Stimulated activated CD8-positive, alpha-beta memory T cell treated with anti-CD3 and anti-CD28 coated beads, Interleukin-7, amount 100 ng/mL, for 4 hours (primary cell): ENCODE measurements at places on chromosomes 7 and 10.
A peak's percentile ranks its signal among the peaks of the same experiment; 100 is the strongest.

- no peak for DNase-seq
Observed at GRCh38 chr7:51230723-51231122, 85.9 kb downstream of the COBL start.

DNA sequence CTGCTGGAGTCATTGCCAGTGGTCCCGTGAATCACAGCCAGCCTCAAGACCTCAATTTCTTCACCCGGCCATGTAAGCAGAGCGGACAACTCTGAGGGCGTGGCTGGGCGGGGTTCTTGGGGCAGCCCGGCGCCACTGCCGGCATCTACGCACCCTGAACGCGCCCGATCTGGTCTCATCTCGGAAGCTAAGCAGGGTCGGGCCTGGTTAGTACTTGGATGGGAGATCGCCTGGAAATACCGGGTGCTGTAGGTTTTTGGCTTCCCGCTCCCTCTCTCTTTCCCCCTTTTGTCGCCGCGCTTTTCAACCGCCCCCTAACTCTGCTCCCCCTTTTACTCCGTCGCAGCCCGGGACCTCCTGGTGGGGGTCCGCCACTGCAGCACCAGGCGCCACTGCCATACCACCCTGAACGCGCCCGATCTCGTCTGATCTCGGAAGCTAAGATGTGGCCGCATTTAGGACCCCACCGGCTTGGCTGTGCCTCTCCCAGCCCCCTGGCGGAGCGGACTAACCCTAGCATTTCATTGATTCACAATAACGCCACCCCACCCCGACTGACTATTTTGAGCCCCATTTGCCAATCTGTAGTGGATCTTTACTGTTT is 25.3 kb downstream of the GARIN1A start:
- peak; percentile 3 for DNase-seq

- DNase-seq, result no peak
Observed at GRCh38 chr10:11677480-11677879, 64.7 kb upstream of the ECHDC3 start.

GRCh38 chr7:124914298-124914697 is 15.3 kb downstream of the POT1 start:
- DNase-seq, result no peak

GRCh38 chr10:71127104-71127503 is 85.3 kb upstream of the UNC5B start:
- DNase-seq, result no peak

GRCh38 chr10:5481121-5481520 is 18.2 kb downstream of the CALML5 start:
- no peak for DNase-seq

- no peak for DNase-seq
Observed at GRCh38 chr7:55427342-55427741, 62.2 kb downstream of the LANCL2 start.

GRCh38 chr7:135620980-135621850 is 41.1 kb upstream of the STMP1 start:
- no peak for DNase-seq

DNA sequence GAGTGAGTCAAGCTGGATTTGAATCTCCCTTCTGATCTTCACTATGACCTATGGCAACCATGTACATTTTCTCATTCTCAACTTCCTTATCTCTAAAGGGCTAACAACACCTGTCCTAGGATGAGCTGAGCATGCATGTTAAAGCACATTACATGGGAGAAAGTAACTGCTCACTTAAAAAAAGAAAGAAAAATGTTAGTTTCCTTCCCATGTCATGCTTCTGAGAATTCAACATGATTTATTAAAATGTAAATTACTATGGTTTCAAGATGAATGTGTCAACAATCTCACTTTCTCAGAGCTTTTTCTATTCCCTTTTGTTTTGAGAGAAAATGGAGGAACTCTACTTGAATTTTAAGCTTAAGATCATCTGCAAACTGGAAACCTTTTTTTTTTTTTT is 295.3 kb downstream of the SKIDA1 start:
- no peak for DNase-seq

- DNase-seq, result no peak
Observed at GRCh38 chr7:30652698-30653641, 29.3 kb downstream of the CRHR2 start.

GRCh38 chr10:100670828-100671479 is 74.4 kb upstream of the PAX2 start:
- peak; percentile 15 for DNase-seq

DNA sequence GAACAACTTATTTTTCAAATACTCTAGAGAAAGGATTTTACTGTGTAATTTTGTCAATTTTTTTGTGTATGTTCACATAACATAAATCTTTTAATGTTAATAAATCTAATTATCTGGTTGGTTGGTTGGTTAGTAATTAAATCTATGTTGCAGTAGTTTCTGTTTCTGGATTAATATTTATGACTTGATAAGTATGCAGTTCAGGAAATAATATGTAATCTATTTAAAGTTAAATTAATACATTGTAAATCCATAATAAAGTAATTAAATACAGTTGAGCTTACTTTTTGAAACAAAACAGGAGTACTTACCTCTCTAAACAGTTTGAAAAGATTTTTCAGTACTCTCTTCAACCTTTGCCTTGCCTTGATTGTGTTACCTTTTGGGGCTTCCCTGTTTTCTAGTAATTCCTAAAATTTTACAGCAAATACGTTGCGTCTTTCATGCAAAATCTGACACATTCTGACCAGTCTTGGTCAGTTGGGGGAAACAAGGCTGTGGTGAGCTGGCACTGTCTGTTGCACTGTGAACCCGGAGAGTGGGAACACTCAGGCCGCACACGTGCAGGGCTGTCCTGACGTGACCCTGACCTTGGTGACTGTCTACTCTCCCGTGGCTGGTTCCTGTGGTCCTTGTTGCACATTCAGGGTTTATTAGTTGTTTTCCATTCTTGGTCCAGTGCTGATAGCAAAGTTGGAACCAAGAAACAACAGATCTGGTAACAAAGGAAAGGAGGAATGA is 45.6 kb upstream of the FGL2 start:
- no peak for DNase-seq

DNA sequence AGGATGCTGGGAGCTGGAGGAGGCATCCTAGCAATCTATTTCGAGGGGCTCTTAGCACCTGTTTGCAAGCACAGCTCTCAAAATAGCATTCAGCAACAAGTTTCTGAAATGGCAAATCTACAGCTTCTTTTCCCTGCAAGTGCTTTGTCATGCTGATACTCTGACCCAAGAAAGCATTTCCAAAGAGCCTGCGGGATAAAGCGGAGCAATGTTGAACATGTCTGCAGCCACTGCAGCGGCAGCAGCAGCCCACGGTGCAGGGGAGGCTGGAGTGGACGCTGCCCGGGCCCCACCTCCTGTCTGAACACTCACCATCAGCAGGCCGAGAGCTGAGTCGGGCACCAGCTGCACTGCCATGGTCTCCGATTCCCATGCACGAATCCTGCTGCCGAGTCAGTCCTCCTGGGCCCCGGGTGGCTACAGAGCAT is 964 bp downstream of the FRMD4A start:
- no peak for DNase-seq

GRCh38 chr10:69439813-69440506 is 11.3 kb upstream of the TSPAN15 start:
- DNase-seq, result no peak

DNA sequence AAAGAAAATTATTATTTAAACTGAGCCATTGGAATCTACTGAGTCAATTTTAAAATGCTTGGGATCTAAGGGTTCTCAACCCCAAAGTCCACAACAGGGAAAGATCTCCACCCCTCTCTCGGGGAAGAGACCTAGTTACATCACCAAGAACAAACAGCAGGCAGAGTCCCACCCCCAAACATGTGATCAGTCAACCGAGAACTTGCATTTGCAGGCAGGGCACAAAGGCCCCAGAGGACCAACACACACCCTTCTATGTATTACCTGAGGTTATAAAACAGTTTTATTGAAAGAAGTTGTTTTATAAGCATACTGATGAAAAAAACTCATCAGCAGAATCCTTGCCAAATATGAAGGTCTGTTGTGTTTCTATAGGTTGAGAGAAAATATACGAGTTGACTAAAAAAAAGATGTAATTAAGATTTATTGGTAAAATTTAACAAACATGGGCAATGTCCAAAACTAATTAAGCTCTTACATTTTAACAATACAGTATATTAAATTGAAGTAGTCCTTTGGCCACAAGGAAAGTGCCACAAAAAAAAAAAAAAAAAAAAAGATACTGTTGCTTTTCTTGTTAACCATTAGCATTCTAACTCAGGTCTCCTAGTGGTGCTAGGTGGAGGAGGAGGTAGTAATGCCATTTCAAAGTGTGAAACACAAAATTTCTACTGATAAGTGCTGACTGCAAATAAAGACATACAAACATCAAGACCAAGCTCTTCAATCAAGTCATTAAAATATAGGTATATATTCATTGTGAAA is 975 bp upstream of the USP54 start:
- DNase-seq, result no peak

DNA sequence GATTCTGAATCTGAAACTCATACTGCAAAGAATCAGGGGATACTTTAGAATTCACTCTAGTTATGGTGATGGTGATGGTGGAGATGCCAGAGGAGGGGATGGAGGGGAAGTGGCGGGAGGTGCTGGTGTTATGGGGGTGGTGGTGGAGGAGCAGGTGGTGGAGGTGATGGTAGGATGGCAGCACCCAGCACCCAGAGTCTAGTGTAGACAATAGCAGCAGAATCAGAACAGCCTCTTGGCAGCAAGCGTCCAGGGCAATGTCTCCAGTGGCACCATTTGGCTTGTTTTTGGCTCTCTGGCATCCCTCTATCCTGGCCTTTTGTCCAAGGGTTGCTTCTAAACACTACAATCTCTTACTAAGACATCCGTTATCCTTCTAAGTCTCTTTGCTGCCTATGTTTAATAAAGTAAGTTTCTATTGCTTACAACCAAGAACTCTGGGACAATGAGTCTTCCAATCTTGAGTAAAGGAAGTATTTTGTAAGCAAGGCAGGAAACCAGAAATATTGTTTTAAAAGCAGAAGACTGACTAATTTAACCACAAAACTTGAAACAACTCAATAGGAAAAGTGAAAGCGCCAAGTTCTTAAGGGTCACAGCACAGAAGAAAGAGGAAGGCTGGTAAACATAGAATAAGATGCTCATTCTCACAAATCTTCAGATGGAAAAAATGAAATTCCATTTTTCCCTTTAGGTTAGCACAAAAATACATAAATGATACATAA is 42.4 kb upstream of the GDF10 start:
- DNase-seq, result no peak

GRCh38 chr10:123706236-123706635 is 40.1 kb downstream of the GPR26 start:
- no peak for DNase-seq

DNA sequence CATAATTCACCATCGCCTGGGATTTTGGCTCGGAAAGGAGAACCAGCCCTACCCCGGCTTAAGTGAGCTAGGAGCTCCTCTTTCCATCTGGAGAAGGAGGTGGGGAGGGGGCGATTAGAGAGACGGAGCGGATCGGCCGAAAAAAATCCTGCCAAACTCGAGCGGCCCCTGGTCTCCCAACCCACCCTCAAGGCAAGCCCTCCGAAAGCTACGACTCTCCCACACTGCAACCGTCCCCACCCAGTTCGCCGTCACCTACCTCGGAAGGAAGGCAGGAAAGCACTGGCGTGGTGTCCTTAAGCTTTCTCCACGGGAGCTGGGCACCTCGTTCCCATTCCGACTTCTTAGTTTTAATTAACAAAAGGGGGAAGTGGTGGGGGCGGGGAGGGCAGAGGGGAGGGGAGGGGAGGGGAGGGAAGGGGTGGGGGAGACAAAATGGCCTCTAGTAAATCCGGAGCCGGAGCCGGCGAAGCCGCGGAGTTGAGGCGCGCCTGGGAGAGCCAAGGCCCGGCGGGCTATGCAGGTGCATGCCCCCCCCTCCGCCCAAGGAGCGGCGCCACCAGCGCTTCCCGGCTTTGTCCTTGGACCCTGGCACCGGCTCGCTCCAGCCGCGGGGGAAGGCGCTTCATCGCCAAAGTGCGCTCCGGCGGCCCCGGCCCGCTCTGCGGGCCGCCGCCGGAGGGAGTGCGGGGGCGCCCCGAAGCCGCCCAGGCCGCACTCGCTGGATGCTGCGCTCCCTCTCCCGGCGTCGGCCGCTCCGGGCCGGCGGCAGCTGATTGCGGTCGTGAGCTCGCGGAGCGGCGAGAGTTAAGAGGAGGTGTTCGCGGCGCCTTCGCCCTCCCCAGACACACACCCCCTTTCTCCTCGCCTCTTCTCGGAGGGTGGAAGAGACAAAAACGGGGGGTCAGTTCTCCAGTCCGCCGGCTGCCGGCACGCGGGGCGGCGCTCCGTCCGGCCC is at the start of gene LRRC4:
LRRC4 (minus strand) TSS at position 784 of the 958 bp plus-strand sequence. CDS start 797 bp downstream, outside the sequence.
- no peak for DNase-seq

DNA sequence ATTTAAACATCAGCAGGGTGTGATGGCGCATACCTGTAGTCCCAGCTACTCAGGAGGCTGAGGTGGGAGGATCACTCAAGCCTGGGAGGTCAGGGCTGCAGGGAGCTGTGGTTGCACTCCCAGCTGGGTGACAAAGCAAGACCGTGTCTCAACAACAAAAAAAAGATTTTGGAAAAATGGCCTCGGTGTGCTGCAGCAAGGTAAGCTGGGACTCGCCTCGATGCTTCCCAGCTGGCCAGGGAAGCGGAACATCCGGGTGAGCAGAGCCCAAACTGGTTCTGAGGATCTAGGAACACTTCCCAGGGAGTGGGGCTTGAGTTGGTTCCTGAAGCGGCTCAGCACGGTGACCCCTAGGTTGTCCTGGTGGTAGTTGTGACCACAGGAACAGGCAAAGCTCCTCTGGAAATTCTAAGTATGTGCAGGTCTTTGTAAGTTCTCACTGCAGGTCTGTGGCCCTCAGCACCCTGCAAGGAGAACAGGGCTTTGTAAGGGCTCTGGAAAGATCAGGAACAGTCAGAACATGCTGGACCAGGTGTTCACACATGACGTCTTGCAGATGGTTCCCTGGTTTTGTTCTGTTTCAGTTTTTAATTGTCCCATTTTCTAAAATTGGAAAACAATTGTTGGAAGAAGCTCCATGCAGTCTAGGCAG is 38.6 kb upstream of the ZMIZ2 start:
- no peak for DNase-seq

DNA sequence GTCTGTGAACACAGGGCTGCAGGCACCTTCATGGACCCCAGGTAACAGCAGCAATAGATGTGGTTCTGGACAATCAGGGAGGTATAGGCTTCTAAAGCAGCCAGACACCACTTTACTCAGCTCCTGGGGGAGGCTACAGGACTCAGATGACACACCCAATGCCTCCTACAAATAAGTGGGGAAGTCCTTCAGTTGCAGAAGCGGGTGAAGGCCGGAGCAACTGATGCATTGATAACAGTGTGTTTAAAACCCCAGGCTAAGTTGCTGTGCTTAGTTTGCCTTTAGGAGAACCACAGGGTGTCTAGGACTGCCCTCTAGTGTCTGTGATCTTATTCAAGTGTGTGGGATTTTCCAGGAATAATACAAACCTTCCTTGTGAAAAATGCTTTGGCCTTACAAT is 5.9 kb upstream of the ITGA8 start:
- no peak for DNase-seq
